ENCODE measurements at places on chromosomes 16 and 17. TPM values are rescaled to one million over a fixed set of nuclear protein-coding genes. Genes with fewer than 3 reads are reported as not detected.
A peak's percentile ranks its signal among the peaks of the same experiment; 100 is the strongest.

The FOXN1 gene
- not detected for total RNA-seq

DNA sequence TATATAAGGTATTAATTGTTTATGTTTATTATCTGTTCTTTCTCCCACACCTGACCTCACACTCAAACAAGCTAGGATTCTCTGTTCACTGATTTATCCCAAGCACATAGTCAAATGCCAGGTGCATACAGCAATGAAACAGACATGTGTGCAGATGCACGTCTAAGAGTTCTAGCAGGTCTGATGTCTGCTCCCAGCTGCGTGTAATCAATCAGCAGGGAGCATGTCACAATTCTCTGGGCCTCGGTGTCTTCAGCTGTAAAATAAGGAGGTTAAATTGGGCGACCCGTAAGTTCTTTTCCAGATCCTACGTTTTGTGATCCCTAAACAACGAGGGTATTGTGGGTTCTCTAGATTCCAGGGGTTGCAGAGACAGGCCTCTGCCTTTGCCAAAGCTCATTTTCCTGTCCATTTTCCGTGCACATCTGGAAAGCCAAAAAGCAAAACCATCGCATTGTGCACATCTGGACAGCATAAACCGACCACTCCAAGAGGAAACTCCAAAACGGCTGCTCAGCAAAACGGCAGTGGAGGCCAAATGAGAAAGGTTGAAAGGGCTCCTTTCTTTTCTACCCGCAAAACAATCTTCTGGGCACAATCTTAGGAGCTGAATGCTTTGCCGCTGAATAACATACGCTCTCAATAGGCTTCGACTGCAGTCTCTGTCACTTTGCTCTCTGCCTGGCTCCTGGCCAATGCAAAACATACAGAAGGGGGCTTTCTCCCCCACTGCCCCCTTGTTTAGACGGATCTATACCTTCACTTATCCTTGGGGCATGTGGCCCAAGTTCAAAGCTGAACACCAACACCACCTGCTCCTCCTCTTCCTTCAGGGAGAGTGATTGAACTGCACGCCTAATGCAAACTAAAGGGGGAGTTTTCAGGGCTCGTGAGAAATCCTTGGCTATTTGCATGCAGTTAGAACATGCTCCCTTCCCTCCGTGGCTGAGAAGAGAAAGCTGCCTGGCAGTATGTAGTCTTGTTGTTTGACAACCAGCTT lies 426.3 kb downstream of the SLC39A11 start:
- H3K36me3 ChIP-seq: peaks cover 4% of the 10 kb centered on the region
- peaks cover 29% of the 10 kb centered on the region for H3K4me1 ChIP-seq
- DNase-seq: no peak
- peaks cover 5% of the 10 kb centered on the region for H3K27me3 ChIP-seq
- H3K4me3 ChIP-seq: peak overlapping the region; percentile 19

GRCh38 chr16:62254847-62255246 lies 218.6 kb upstream of the CDH8 start:
- no peaks in the 10 kb centered on the region for H3K36me3 ChIP-seq
- H3K4me1 ChIP-seq: peaks cover 34% of the 10 kb centered on the region
- H3K4me3 ChIP-seq: no peak overlapping the region
- H3K27ac ChIP-seq: no peak overlapping the region
- H3K27me3 ChIP-seq: no peaks in the 10 kb centered on the region
- DNase-seq: no peak

GRCh38 chr16:89584768-89585549 lies 9.4 kb downstream of the CPNE7 start:
- no peaks in the 10 kb centered on the region for H3K36me3 ChIP-seq
- H3K27ac ChIP-seq: no peak overlapping the region
- no peaks in the 10 kb centered on the region for H3K4me1 ChIP-seq
- DNase-seq: no peak
- no peak overlapping the region for H3K4me3 ChIP-seq
- H3K27me3 ChIP-seq: peaks cover 4% of the 10 kb centered on the region
